ENCODE measurements at places on chromosomes 7 and 10.

GRCh38 chr7:106345421-106346166 is 60.8 kb upstream of the NAMPT start:
- H3K27me3 ChIP-seq: no peaks in the 10 kb centered on the region
- H3K4me3 ChIP-seq: no peak overlapping the region
- H3K36me3 ChIP-seq: no peaks in the 10 kb centered on the region
- no peak for DNase-seq
- H3K27ac ChIP-seq: no peak overlapping the region

- no peak overlapping the region for H3K27ac ChIP-seq
- H3K4me3 ChIP-seq: no peak overlapping the region
- H3K27me3 ChIP-seq: no peaks in the 10 kb centered on the region
- no peak for DNase-seq
- H3K36me3 ChIP-seq: peaks cover 13% of the 10 kb centered on the region
These were observed 173.4 kb downstream of the ST7 start for GRCh38 chr7:117126676-117127075.

DNA sequence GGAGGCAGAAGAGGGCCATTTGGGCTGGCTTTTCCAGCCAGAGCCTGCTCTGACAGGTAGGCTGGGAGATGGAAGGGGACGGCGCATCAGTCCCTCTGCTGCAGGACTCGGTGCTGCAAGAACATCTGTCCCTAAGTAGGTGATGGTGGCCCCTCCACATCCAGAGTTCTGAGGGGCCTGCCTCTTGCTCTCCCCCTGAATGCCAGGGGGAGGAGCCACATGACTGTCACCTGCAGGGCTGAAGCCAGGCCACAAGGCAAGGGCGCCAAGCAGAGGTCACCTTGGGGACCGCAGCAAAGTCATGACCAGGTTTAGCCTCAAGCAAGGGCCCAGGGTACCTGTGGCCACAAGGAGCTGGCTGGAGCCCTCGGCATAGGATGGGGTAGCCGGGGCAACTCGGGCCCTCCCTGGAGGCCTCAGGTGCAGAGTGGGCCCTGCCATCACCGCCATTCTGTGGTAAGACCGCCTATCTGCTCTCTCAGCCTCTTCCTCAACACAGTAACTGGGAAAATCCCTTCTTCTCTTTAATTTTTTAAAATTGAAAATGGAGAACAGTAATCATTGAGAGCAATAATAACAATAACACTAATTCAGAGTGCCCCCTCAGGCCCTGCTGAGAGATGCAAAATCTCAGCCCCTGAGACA is 99.3 kb downstream of the FAM53B start:
- H3K4me3 ChIP-seq: no peak overlapping the region
- H3K27me3 ChIP-seq: no peaks in the 10 kb centered on the region
- no peak overlapping the region for H3K27ac ChIP-seq
- H3K36me3 ChIP-seq: peaks cover 10% of the 10 kb centered on the region
- no peak for DNase-seq
- H3K4me1 ChIP-seq: peaks cover 64% of the 10 kb centered on the region

GRCh38 chr10:78045856-78046255 is 12.2 kb downstream of the RPS24 start:
- H3K36me3 ChIP-seq: peaks cover 21% of the 10 kb centered on the region
- DNase-seq: no peak
- H3K4me3 ChIP-seq: no peak overlapping the region
- no peak overlapping the region for H3K27ac ChIP-seq
- H3K4me1 ChIP-seq: peaks cover 5% of the 10 kb centered on the region

DNA sequence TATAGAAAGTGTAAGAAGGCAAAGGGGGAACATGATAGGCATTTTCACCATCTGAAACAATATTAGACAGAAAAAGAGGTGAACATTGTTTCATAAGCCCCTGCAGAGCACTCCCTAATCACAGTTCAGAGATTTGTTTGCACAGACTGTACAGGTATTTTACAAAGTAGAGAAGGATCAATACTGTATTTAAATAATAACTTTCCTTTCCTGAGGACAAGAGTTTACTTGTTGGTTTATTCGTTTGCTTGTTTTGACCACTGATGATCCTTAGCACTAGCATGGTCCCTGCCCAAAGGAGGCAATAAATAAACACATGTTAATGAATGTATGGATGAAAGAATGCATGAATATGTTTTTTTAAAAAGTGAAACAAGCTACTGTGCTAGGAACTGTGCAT is 690.1 kb upstream of the COBL start:
- no peaks in the 10 kb centered on the region for H3K27me3 ChIP-seq
- no peak overlapping the region for H3K4me3 ChIP-seq
- no peak for DNase-seq
- no peaks in the 10 kb centered on the region for H3K36me3 ChIP-seq

DNA sequence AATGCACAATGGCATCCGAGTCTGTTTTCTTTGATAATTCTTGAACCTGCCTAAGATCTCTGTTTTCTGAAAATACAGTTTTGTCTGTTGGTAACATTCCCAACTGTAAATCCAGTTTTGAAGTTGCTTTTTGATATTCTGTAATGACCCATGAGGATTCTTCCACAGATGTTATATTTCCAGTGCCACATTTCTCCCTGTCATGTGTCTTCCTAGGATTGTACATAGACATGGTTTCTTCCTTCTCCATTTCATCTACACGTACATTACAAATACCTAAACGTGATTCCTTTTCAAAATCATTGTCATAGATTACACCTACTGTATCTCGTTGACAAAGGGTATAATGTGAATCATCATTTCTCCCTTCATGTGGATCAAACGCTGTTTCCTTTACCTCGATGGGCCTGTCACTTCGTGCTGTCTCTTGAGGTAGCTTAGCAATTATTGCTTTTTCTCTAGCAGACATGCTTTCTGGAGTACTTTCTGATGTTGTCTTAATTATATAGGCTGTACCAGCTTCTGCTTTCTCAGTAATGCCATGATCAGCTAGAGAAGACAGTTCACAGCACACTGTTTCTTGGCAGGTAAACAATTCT is 40.3 kb downstream of the PPP1R3A start:
- H3K27ac ChIP-seq: no peak overlapping the region
- DNase-seq: no peak
- H3K4me1 ChIP-seq: no peaks in the 10 kb centered on the region
- H3K27me3 ChIP-seq: no peaks in the 10 kb centered on the region
- H3K36me3 ChIP-seq: no peaks in the 10 kb centered on the region
- no peak overlapping the region for H3K4me3 ChIP-seq

DNA sequence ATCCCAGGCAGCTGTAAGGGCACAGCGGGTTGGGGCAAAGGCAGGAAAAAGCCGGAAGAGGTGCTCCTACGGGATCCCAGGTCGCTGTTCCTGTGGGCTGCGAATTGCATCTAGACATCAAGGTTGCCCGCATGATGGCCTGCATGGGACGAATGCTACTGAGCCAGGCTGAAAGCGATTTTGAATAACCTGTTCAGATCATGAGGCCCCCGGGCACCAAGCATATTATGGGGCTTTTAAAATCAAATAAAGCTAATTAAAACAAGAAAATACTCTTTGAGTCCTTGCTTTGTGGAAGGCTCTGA is 37.1 kb downstream of the CAMK2B start:
- no peak overlapping the region for H3K4me3 ChIP-seq
- H3K27ac ChIP-seq: no peak overlapping the region
- no peaks in the 10 kb centered on the region for H3K36me3 ChIP-seq
- H3K4me1 ChIP-seq: no peaks in the 10 kb centered on the region
- H3K27me3 ChIP-seq: no peaks in the 10 kb centered on the region
- no peak for DNase-seq

GRCh38 chr7:32089256-32089655 is 19.0 kb upstream of the PDE1C start:
- no peak overlapping the region for H3K27ac ChIP-seq
- no peak overlapping the region for H3K4me3 ChIP-seq
- no peaks in the 10 kb centered on the region for H3K36me3 ChIP-seq

DNA sequence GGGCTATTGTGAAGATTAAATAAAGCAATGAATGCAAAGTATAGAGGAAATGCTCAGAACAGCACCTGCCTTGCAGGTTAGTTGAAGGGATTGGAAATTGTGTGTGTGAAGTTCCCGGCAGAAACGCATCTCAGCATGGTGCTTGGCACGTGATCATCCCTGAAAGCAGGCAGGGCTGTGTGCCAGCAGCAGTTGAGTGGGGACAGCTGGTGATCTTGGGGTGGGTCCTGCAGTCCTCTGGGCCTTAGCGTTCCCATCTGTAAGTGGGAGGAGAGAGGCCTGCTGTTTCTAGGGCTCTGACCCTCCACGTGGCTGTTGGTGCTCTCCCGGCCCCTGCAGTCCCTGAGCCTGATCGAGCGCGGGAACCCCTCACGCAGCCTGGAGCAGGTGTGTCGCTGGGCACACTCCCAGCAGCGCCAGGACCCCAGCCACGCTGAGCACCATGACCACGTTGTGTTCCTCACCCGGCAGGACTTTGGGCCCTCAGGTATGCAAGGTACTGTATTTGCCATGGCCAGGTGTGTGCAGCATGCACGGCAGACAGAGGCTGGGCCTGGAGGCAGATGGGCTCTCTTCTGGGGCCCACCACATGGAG is 55.3 kb downstream of the TBATA start:
- no peak overlapping the region for H3K27ac ChIP-seq
- no peaks in the 10 kb centered on the region for H3K27me3 ChIP-seq
- no peak for DNase-seq
- no peak overlapping the region for H3K4me3 ChIP-seq
- H3K4me1 ChIP-seq: no peaks in the 10 kb centered on the region

GRCh38 chr10:51617576-51618235 is 81.7 kb downstream of the CSTF2T start:
- no peaks in the 10 kb centered on the region for H3K36me3 ChIP-seq
- no peak for DNase-seq
- no peak overlapping the region for H3K27ac ChIP-seq
- H3K4me1 ChIP-seq: no peaks in the 10 kb centered on the region
- H3K27me3 ChIP-seq: no peaks in the 10 kb centered on the region

GRCh38 chr7:135441791-135442190 is 68.1 kb downstream of the CNOT4 start:
- peaks cover 2% of the 10 kb centered on the region for H3K36me3 ChIP-seq
- no peaks in the 10 kb centered on the region for H3K27me3 ChIP-seq
- no peak overlapping the region for H3K4me3 ChIP-seq
- H3K4me1 ChIP-seq: no peaks in the 10 kb centered on the region
- DNase-seq: no peak
- no peak overlapping the region for H3K27ac ChIP-seq

DNA sequence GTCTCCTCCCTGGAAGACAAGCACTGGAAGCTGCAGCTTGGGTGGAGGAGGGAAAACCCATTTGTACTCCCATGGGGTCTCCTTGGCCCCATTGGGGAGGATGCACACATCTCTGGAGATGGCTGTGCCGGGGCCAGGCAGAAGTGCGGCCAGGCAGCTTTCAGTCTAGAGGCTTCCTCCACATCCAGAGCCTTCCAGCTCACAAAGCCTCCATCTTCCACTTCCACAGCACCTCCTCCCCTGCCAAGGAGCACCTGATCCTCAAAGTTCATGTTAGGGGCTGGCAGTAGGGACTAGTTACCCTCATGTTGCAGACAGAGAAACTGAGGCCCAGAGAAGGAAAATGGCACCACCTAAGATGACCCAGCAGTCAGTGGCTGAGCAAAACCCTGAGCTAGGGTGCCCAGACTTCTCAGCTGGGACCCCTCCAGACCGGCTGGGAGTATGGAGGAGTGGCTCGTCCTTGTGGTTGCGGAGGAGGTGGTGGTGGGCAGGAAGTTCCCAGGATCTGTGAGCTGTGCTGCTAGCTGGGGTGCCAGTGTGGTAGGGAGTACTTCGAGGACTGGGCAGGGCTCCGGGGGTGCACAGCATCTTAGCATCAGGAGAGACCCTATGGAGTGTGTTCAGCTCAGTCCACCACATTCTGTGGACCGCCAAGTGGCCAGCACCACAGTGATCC is 44.2 kb downstream of the ADCYAP1R1 start:
- no peak for DNase-seq
- H3K4me1 ChIP-seq: peaks cover 10% of the 10 kb centered on the region
- no peaks in the 10 kb centered on the region for H3K36me3 ChIP-seq
- no peaks in the 10 kb centered on the region for H3K27me3 ChIP-seq
- no peak overlapping the region for H3K27ac ChIP-seq

DNA sequence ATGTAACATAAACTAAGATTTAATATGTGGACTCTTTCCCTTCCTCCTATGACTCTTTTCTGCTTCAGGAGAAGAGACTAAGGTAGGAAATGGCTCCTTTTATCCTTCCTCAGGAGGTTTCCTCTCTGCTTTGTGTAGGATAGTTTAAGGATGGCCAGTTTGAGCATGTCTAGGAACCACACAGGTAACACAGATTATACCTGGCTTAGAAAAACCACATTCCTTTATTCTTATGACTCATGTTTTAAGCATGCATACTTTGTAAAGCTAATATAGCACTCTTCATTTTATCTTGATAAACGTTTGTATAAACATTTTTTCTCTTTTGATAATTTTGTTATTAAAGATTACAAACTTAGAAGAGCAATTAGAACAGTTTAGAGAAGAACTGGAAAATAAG is 57.8 kb downstream of the CYP51A1 start:
- no peak overlapping the region for H3K4me3 ChIP-seq
- DNase-seq: no peak
- H3K4me1 ChIP-seq: no peaks in the 10 kb centered on the region
- no peaks in the 10 kb centered on the region for H3K36me3 ChIP-seq
- no peak overlapping the region for H3K27ac ChIP-seq

GRCh38 chr10:30320248-30320647 is 28.8 kb downstream of the MTPAP start:
- no peaks in the 10 kb centered on the region for H3K4me1 ChIP-seq
- H3K27me3 ChIP-seq: no peaks in the 10 kb centered on the region
- H3K36me3 ChIP-seq: peaks cover 6% of the 10 kb centered on the region
- no peak overlapping the region for H3K27ac ChIP-seq
- H3K4me3 ChIP-seq: no peak overlapping the region
- no peak for DNase-seq

- H3K4me3 ChIP-seq: no peak overlapping the region
- no peaks in the 10 kb centered on the region for H3K4me1 ChIP-seq
- H3K36me3 ChIP-seq: no peaks in the 10 kb centered on the region
- no peak overlapping the region for H3K27ac ChIP-seq
These were observed 224.2 kb upstream of the AUTS2 start for GRCh38 chr7:69374044-69374425.

- H3K27me3 ChIP-seq: no peaks in the 10 kb centered on the region
- no peaks in the 10 kb centered on the region for H3K4me1 ChIP-seq
- H3K27ac ChIP-seq: no peak overlapping the region
- H3K4me3 ChIP-seq: no peak overlapping the region
These were observed 230.9 kb downstream of the ZEB1 start for GRCh38 chr10:31549896-31550295.

- no peaks in the 10 kb centered on the region for H3K27me3 ChIP-seq
- no peak overlapping the region for H3K4me3 ChIP-seq
- no peaks in the 10 kb centered on the region for H3K36me3 ChIP-seq
- no peak overlapping the region for H3K27ac ChIP-seq
- DNase-seq: no peak
- no peaks in the 10 kb centered on the region for H3K4me1 ChIP-seq
These were observed 20.9 kb downstream of the CD36 start for GRCh38 chr7:80659120-80660055.

DNA sequence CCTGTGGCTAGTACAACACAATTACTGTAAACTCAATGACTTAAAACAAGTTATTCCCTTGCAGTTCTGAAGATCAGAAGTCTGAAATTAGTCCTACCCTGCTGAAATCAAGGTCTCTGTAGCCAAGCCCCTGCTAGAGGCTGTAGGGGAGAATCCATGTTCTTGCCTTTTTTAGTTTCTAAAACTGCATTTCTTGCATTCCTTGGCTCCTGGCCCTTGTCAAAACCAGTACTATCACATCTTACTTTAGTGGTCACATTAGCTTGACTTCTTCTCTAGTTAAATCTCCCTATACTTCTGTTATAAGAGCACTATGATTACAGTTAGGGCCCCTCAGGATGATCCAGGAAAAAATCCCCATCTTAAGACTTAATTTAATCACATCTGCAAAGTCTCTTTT is 567.0 kb downstream of the GFRA1 start:
- H3K27ac ChIP-seq: no peak overlapping the region
- no peaks in the 10 kb centered on the region for H3K27me3 ChIP-seq
- H3K36me3 ChIP-seq: no peaks in the 10 kb centered on the region
- no peak for DNase-seq
